ENCODE measurements at places on chromosomes 13 and 19.

DNA sequence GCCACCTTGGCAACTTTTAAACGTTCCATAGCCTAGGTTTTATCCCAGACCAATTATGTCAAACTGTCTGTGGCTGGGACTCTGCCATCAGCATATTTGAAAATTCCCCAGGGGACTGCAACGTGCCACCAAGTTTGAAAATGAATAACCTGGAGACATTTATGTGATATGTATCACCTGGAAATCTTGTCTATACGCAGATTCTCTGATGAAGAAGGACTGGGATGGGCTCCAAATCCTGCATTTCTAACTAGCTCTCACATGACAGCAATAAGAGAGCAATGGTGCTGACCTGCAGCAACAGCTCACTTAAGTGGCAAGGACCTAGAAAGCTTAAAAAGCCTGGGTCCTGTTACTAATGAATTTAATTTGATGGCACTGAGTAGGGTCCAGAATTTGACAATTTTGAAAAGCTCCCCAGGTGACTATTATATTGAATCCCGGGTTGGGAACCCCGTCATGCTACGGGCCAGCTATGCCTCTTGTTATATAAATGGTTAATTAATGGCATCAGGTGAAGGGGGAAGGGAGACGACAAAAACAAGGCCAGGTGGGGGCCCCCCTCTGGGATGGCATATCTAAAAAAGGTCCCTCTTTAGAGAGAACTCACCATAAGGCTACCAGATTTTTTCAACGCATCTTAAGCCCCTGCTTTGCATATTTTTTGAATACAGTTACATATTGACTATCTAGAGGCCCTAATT is 213.7 kb downstream of the ZIC5 start:
- no peaks in the 10 kb centered on the region for H3K36me3 ChIP-seq
- DNase-seq = no peak
- no peak overlapping the region for H3K4me3 ChIP-seq
- H3K27ac ChIP-seq = no peak overlapping the region
- H3K4me1 ChIP-seq = no peaks in the 10 kb centered on the region

GRCh38 chr13:46039411-46040182 is 12.9 kb downstream of the ZC3H13 start:
- no peak for DNase-seq
- no peaks in the 10 kb centered on the region for H3K27me3 ChIP-seq
- H3K27ac ChIP-seq = no peak overlapping the region
- H3K36me3 ChIP-seq = peaks cover 19% of the 10 kb centered on the region

- H3K27me3 ChIP-seq = no peaks in the 10 kb centered on the region
- DNase-seq = no peak
- H3K36me3 ChIP-seq = no peaks in the 10 kb centered on the region
- H3K4me1 ChIP-seq = peaks cover 2% of the 10 kb centered on the region
- H3K27ac ChIP-seq = no peak overlapping the region
Observed at GRCh38 chr13:60755380-60756163, 358.6 kb downstream of the TDRD3 start.

DNA sequence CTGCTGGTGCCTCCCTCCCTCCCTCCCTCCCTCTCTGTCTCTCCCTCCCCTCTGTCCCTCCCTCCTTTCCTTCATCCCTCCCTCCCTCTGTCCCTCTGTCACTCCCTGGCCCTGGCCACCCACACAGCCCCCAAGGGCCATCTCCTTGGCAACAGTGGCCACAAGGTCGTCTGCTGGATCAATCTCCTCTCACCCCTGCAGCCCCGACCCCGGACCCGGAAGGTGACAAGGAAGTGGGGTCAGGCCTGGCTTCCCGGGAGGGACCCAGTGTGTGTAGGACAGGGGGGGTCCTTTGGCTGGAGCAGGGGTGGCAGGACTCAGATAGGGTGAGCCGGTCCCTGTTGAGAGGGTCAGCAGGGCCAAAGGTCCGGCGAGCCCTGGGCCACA is 21.9 kb upstream of the TCF3 start:
- no peak overlapping the region for H3K4me3 ChIP-seq
- H3K36me3 ChIP-seq = no peaks in the 10 kb centered on the region
- no peak for DNase-seq
- H3K27ac ChIP-seq = no peak overlapping the region
- peaks cover 41% of the 10 kb centered on the region for H3K27me3 ChIP-seq

DNA sequence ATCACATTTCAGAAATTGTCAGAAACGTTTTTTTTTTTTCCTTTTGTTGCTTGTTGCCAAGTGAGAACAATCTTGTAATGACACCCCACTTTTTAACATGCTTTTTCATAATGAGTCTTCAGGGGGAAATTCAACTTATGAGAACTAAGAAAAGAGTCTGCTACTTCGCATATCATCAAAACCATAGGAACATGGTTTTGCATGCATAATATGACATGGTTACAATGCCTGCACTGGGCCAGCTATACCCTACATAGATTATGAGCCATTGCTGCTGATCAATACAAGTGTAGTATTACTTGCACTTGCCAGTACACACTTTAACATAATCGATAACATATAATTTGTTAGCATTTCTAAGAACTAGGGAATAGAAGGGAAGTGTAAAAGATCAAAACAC is 191.0 kb upstream of the NBEA start:
- no peak for DNase-seq
- no peak overlapping the region for H3K27ac ChIP-seq
- H3K4me1 ChIP-seq = peaks cover 4% of the 10 kb centered on the region
- H3K4me3 ChIP-seq = no peak overlapping the region

DNA sequence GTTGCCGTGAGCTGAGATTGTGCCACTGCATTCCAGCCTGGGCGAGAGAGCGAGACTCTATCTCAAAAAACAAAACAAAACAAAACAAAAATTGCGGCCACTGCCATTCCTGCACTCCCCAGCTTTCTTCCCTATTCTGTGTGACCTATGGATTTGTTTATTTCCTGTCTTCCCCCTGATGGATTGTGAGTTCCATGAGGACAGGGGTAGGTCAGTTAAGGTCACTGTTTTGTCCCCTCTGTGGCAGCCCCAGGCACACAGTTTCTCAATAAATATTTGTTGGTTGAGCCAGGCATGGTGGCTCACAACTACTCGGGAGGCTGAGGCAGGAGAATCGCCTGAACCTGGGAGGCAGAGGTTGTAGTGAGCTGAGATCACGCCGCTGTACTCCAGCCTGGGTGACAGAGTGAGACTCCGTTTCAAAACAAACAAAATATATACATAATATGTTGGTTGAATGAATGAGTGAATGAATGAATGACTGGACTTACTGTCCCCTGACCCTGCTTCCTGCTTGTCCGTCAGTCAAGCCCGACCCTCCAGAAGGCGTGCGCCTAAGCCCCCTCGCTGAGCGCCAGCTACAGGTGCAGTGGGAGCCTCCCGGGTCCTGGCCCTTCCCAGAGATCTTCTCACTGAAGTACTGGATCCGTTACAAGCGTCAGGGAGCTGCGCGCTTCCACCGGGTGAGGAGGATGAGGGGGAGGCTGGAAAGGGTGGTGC is 5.0 kb downstream of the EBI3 start:
- H3K27me3 ChIP-seq = no peaks in the 10 kb centered on the region
- peaks cover 8% of the 10 kb centered on the region for H3K4me1 ChIP-seq
- no peak overlapping the region for H3K27ac ChIP-seq
- no peaks in the 10 kb centered on the region for H3K36me3 ChIP-seq
- DNase-seq = no peak

GRCh38 chr13:41420146-41420545 is 37.2 kb upstream of the RGCC start:
- H3K4me3 ChIP-seq = no peak overlapping the region

- no peak overlapping the region for H3K4me3 ChIP-seq
- H3K36me3 ChIP-seq = no peaks in the 10 kb centered on the region
- H3K27me3 ChIP-seq = peaks cover 23% of the 10 kb centered on the region
- DNase-seq = no peak
- H3K27ac ChIP-seq = no peak overlapping the region
Observed at GRCh38 chr19:43697295-43697694, 18.6 kb upstream of the IRGC start.

GRCh38 chr19:44942067-44942571 is at the start of gene APOC4:
TSS of gene APOC4 (plus strand) at chr19:44942237. CDS start at chr19:44942278, 41 bp downstream.
- no peaks in the 10 kb centered on the region for H3K4me1 ChIP-seq
- no peaks in the 10 kb centered on the region for H3K36me3 ChIP-seq
- no peak within 1 kb of the TSS for H3K27ac ChIP-seq
- H3K4me3 ChIP-seq = no peak within 1 kb of the TSS
- no peak for DNase-seq
- H3K27me3 ChIP-seq = no peaks in the 10 kb centered on the region

- no peak overlapping the region for H3K27ac ChIP-seq
- no peak overlapping the region for H3K4me3 ChIP-seq
- DNase-seq = no peak
- no peaks in the 10 kb centered on the region for H3K36me3 ChIP-seq
- no peaks in the 10 kb centered on the region for H3K4me1 ChIP-seq
- peaks cover 11% of the 10 kb centered on the region for H3K27me3 ChIP-seq
Observed at GRCh38 chr19:35824150-35824549, 11.5 kb upstream of the PRODH2 start.

DNA sequence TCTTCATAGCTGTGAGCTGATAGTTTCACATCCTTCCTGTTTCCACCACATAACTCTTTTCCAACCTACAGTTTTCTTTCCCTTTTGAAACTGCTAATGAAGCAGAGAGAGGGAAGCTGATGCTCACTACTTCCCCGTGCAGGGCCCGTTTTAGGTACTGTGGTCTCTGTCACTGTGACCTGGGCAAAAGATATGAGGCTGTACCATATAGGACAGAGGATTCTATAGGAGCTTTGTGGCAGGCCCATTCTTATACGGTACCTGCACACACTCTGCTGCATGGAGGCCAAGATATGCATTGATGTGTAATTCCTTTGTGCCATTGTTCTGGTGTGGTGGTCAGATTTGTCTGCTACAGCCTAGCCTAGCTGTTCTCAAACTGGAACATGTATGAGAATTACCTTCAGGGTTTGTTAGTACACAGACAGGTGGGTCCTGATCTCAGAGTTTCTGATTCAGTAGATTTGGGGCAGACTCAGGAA is 577.3 kb downstream of the LMO7 start:
- H3K27ac ChIP-seq = no peak overlapping the region
- no peaks in the 10 kb centered on the region for H3K27me3 ChIP-seq
- no peak for DNase-seq
- H3K4me3 ChIP-seq = no peak overlapping the region
- no peaks in the 10 kb centered on the region for H3K36me3 ChIP-seq
